Activated naive CD8-positive, alpha-beta T cell treated with anti-CD3 and anti-CD28 coated beads for 36 hours (primary cell): ENCODE measurements at places on chromosomes 4 and X. TPM values are rescaled to one million over a fixed set of nuclear protein-coding genes. Genes with fewer than 3 reads are reported as not detected.
A peak's percentile ranks its signal among the peaks of the same experiment; 100 is the strongest.

DNA sequence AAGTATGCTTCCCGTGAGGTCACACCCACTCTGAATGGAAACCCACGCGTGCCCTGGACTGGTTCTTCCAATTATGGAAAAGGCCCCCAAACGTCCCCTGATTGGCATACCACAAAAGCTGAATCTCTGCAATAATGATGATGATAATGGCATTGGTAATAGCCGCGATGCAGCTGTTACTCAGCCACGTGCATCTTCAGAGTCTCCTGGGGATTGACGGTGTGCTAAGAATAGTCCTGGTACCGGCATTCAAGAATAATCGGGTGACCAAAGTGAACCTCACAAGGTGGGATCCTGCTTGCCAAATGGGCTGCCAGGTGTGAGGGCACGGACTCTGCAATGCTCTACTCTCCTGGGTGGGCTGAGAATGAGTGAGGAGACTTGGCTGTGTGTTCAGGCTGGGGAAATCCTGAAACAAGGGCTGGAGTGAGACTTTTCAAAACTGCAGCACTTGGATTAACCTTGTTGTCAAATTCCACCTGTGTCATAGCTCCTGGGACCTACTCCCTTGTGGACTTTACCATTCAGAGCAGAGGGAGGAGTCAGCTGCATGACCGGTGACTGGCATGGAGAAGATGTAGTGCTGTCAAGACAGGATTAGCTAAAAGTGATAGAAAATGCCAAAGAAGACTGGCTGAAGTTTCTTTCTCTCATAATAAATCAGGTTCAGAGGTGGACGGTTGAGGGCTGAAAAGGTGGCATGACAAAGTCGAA is 615.4 kb downstream of the MID1IP1 start:
- DNase-seq, result no peak

- DNase-seq, result no peak
Observed at GRCh38 chrX:150540965-150541364, 27.5 kb upstream of the MTM1 start.

CNKSR2 gene
- total RNA-seq, result 9.6 TPM

DNA sequence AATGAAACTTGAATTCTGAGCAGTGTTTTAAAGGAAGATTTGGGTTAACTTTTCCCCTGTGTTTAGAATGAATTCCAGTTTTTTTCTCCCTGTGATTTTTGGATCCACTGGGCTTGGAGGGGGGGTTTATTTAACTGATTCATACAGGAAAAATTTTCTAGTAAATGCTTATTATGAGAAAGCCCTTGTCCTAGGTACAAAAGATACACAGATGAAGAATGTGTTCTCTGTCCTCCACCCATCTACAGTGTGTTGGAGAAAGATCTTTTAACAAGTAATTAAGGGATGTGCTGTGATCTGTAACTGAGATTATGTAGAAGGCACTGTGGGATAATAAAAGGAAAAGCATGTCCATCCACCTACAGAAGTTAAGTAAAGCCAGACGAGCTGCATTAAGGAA is 103.9 kb downstream of the STIM2 start:
- no peak for DNase-seq

DNA sequence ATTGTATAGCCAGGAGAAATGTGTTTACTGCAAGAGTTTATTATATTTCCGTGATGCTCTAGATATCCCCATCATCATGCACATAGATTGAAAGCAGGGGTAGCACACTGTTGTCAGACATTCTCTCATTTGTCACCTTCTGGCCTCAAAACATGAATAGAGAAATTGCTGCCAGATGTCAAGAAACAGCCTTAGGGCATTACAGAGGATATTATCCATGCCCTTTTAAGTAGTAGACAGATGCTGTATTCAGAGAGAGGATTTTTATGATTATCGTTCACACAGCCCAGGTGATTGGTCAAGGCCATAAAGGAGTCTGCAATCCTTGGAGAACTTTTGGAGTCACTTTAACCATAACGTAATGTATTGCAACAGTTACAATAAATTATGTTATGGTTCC is 1961.5 kb upstream of the TENM3 start:
- no peak for DNase-seq

GRCh38 chr4:128653527-128654444 is 155.7 kb upstream of the JADE1 start:
- no peak for DNase-seq

DNA sequence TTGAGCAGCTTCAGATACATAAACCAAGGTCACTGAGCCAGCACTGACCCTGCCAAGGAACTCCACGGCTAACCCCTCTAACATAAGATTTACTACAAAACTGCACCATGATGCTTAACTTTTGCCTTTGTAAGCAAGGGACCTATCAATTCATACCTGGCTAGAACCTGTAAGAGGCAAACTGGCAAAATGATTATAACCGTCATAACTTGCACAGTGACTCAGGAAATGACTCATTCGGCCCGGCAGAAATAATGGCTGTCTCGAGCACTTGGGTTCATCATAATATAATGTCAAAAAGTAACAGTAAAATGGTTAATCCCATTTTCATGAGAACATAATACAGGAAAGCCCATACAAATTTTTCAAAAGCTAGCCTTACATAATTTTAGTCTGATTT is 17.2 kb downstream of the RASGEF1B start:
- peak; percentile 36 for DNase-seq
